Stimulated activated CD8-positive, alpha-beta memory T cell treated with anti-CD3 and anti-CD28 coated beads, Interleukin-7, amount 100 ng/mL, for 1 hour (primary cell): ENCODE measurements at places on chromosomes 5 and 9.

DNA sequence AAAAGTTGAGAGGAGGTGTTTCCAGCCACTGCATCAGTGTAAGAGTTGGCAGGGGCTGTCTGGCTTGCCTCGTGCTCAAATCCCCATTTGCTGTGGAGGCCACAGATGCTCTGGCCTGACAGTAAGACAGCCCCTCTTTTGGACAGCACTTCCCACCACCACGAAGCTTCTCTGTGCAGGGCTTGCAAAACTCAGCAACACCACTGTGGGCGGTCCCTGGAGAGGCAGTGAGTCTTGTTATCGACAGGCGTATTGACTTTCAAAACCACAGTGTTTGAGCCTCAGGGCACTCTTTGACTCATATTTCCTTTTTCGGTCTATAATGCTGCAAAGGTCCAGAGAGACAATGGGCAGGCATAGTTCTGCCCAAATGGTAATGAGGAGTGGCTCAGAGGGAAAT is 539.5 kb downstream of the EBF1 start:
- DNase-seq, result no peak

DNA sequence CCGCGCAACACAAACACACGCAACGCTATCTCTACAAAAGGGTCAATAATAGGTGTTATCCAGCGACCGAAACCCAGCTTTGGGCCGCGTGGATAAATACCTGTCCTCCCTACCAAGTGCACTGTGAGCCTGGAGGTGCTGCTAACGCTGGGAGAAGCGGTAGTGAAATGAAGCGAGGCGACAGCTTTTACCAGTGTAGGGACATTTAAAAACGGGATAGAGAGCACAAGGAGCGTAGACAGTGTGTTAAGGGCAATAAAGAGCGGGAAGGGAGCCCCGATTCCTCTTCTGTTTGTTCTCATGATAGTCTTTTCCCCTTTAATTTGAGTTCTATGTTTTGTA is 421 bp upstream of the DEPDC1B start:
- peak; percentile 0 for DNase-seq

DNA sequence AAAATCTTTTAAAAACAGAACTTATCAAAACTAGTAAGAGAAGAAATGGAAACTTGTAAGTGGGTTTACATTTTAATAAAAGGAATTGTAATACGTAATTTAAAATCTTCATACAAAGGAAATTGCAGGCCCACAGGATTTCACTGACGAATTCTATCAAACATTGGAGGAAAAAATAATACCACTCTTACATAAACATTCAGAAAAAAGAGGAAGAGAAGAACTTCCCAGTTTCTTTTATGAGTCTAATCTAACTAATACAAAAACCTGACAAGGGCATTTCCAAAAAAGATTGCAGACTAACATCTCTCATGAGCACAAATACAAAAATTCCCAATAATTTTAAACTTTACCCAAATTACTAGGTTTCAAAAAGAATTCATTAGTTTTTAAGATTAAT is 149.0 kb downstream of the RANBP17 start:
- no peak for DNase-seq

- DNase-seq, result no peak
These were observed 101.1 kb downstream of the RGS3 start for GRCh38 chr9:113564498-113565237.

GRCh38 chr9:120481248-120481647 is 98.7 kb downstream of the CDK5RAP2 start:
- no peak for DNase-seq

DNA sequence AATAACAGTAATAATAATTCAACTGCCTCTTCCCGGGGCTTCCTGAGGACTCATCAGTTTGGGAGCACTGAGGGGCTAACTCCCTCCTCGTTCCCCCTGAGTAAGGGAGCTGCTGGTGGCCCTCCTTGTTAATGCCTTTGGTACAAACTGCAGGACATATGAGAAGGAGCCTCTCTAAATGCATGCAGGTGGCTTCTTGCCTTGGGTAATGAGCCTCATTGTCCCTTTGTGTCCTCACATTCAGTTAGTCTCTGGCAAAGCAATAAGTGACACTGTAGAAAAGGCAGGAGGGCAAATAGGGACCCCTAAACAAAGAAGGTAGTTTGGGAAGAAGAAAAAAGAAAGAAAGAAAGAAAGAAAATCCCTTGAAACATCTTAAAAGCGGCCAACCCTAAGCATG is 95.4 kb upstream of the ERCC6L2 start:
- DNase-seq, result no peak

- DNase-seq, result no peak
These were observed 732.0 kb downstream of the TAF11L14 start for GRCh38 chr5:18366234-18366633.

DNA sequence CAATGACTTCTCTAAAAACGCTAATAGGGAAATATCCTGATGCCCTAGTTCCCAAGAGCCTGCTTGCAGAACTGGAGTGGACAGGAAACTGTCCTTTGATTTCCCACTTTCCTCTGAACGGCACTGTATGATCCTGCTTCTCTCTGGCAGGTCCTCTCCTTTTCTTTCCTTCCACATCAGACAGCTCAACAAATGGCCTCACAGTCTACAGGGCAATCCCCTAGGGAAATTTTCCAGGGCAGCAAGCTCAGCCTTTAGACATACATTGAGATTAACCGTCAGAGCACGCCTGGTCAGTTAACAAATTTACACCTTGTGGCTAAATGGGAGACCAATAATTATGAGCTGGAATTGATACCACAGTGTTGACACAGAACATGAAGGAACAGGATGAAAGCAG is 164.9 kb downstream of the SLC24A2 start:
- no peak for DNase-seq

- no peak for DNase-seq
These were observed 1527.5 kb upstream of the C9orf72 start for GRCh38 chr9:29100762-29101161.

DNA sequence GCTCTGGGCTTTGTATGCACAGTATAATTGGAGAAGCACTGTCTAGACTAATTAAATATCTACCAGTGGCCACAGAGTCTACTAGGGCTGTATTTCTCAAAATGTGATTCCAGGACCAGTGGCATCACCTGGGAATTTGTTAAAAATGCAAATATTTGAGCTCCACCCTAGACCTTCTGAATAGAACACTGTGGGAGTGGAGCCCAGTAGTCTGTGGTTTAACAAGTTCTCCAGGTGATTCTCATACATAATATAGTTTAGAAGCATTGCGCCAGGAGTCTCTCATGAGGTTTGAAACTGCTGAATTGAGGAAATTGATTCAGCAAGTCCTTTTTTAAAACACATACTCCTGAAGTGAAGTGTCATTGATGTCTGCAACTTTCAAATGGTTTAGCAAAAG is 74.7 kb downstream of the FCHO2 start:
- no peak for DNase-seq
